ENCODE measurements at places on chromosomes 11 and 22.

DNA sequence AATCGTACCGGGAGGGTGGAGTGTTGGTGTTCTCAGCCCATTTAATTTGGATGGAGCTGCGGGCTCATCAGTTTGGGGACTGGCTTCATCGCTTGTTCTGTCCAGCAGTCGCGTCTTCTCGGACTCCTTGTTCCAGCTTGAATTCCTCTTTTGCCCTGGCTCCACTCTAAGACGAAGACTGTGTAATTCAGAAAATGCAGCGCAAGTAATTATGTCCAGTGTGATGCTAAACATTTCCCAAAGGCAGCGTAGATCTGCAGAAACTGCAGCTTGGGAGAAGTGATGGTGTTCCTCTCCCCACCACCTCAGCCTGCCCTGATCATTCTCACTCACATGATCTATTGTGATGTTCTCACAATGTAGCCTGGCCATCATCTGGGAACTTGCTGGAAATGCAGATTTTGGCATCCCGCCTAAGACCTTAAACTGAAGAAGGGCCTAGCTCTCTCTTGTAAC is 666 bp downstream of the SLC25A18 start:
- DNase-seq: peak; percentile 93

DNA sequence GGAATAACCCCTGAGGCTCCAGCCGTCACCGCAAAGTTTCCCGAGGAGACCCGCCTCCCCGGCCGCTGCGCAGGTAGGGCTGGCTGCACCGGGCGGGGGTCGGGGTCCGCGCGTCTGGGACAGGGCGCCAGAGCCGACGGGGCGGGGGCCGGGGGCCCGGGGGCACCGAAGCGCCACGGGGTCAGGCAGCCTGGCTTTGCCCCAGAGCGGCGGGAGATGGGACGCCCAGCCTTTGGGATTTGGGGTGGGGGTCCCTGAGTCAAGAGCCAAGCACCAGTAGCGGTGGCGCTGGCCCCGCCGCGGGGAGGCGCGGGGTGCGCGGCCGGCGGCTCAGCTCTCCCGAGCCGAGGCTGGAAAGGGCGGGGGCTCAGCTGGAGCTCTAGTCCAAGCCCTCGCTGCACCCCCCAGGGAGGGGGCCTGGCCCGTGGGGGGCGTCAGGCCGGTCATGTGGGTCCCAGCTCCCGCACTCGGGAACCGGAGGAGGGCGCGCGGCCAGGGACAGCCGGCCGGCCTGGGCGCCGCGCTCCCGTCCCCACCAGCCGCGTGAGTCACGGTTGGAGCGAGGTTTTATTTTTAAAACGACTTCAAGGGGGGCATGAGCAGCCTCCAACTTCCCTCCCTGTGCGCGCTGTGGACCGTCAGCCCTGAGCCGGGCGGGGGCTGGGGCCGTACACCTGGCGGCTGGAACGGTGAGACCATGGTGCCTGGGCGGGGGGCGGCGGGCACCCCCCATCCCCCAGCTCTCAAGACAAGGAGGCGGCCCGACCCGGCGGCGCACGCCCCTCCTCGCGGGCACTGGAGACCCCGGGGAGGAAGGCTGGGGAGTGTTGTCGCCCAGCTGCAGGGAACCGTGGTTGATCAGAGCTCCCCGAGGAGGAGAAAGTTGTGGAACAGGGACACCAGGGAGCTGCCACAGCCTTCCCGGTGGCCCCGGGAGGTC is 626 bp downstream of the FLRT1 start:
- peak; percentile 77 for DNase-seq

DNA sequence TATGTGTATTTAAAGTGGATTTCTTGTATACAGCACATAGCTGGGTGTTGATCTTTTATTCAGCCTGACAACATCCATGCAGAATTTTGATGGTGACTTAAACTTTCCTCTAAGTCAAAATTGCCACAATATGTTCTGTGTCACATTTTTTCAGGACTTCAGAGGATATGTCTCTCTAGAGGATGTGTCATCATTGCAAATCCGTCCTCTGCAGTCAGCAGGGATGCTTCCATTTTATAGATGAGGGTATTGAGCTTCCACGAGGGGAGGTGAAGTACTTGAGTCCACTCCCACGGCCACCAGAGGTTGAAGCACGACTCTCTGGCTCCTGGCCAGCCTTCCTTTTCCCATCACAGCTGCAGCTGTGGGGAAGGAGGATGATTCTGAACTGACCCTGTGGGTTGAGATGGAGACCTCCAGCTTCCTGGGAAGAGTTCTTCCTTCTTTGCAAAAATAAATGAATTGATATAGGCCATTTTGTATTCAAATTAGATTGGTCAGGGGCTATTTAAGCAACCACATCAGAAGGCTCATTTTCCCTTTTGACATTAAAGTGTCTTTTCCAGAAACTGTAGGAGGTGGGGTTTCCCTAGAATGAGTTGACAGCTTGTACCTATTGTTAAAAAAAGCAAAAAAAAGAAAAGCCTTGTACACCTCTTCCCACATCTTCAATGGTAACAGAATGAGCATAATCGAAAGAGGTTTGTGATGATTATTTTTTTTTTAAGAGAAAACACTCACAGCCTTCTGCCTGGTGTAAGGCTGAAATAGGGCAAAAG is 55.2 kb upstream of the MYEOV start:
- no peak for DNase-seq

DNA sequence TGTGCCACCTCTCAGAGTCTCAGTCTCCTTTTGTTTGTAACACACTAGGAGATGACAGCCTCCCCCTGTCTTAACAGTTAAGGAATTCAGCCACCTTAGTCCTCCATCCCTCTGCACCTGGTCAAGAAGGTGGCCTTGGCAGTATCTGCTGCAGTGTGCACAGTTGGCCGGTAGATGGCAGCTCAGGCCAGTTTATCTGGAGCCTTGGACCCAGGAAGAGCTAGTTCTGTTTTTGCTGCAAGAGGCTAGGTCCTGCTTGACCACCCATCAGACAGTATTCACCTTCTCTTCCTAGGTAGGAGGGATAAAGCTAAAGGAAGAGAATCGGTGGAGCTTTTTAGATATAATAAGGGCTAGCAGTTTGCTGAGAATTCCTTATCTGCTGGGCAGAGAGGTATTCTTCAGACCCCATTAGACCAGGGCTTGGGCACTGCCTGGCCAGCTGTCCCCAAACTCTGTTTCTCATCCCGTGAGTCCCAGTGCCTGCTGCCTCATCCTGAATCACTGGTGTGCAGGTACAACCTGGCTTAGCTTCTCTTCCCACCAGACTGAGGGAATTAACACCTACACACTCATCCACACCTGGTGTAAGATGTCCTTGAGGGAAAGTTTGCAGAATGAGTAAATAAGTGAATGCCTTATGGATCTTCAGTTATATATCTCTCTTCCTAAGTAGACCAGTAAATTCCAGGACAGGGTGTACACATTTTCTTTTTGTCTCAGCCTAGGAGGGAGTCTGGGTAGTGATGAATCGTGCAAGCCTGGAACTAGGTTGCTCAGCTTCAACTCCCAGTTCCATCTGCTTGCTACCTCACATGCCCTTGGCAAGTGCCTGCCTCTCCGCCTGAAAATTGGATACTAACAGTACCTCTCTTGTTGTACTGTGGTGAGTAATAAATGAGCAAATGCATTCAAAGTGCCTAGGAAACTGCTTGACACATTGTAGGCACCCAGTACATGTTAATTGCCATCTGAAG is 70.8 kb upstream of the NARS2 start:
- DNase-seq: peak; percentile 66

GRCh38 chr11:128725630-128726319 is 31.9 kb downstream of the FLI1 start:
- peak; percentile 69 for DNase-seq

- no peak for DNase-seq
These were observed 195.5 kb downstream of the BUD13 start for GRCh38 chr11:116577273-116577672.

- no peak for DNase-seq
These were observed 141.3 kb downstream of the ATG16L2 start for GRCh38 chr11:72955466-72955865.

DNA sequence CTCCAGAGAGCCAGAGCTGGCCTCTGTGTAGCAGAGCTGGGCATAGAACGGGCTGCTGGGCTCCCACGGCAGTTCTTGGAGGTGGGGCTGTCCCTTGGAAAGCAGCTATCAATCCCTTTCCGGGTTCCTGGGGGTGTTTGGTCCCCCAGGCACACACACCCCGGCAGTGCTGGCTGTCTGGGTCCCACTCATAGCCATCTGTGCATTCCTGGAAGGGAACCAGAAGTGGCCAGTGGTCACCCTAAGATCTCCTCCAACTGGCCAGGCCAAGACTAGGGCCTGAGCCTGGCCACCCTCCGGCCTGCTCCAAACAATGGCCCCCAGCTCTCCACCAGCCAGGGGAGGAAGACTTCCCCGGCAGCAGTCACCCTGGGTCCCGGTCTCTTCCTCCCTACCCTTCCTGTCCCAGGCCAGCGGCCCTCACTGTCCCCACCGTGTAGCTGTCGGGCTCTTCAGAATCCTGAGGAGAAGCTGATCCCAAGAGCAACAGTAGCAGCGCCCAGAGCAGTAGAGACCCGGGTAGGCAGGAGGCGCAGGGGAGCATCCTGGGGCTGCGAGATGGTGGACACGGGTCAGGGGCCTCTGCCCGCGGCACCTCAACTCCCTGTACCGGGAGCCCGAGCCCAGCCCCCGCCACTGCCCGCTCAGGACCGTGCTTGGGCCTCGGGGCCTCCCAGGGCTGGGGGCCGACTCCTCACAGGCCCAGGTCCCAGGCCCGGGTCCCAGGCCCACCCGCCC is 620 bp downstream of the EFEMP2 start:
- DNase-seq: no peak

DNA sequence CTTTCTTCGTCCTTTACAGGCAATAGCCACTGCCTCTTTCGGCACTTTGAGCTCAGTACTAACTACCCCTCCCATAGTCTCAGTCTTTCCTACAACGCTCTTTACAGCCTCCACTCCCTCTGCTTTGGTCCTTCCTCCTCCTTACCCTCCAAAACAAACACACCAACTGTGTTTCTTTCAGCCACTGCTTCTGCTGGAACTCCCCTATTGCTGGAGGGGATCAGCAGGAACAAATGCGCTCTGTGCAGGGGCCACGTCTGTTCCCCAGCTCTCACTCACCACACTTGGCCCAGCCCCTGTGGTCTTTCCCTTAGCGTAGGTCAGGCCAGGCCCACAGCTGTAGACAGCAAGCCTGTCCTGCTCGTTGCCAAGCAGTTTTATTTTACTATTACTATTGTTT is 42.3 kb downstream of the PC start:
- DNase-seq: peak; percentile 34

DNA sequence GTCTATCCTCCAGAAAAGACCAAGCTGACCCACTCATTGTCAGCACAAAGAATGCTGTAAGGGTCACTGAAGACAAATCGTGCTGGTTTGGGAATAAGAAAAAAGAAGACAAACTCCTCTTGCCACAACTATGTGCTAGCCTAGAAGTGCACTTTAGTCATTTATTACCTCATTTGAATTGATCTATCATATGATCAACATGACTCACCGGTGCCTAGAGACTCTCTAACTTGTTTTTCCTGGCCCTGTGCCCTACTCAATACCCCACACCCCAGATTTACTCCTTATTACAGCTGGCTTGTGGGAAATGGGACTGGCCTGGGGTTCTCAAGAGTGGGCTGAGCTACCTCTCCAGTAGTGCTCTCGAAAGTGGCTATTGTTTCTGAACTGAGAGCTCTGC is 35.9 kb upstream of the HORMAD2 start:
- peak; percentile 91 for DNase-seq

DNA sequence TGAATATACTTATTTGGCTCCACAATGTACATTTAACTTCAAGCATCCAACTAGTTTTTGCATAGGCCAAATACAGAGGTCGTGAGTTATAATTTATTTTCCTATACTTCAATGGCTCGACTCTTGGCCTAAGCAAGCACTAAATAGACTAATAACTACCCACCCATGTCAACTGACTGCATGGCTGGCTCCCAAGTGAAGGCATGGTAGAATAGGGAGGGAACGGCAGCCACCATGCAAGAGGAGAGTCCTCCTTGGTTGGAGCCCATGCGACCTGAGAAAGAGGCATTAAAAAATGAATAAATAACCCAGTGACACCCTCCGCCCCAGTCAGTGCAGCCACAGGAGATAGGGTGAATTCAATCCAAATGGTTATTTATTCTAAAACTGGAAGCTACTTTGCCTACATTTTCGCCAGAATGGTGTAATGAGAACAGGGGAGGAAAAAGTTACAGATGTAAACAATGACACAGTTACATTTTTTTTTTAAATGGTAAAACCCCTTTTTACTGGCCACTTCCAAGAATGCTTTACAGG is 4.9 kb downstream of the GNG3 start:
- no peak for DNase-seq

- DNase-seq: no peak
These were observed 25.4 kb upstream of the ARHGAP20 start for GRCh38 chr11:110737593-110737992.

- DNase-seq: no peak
These were observed 9.5 kb downstream of the HOATZ start for GRCh38 chr11:111524056-111524455.

DNA sequence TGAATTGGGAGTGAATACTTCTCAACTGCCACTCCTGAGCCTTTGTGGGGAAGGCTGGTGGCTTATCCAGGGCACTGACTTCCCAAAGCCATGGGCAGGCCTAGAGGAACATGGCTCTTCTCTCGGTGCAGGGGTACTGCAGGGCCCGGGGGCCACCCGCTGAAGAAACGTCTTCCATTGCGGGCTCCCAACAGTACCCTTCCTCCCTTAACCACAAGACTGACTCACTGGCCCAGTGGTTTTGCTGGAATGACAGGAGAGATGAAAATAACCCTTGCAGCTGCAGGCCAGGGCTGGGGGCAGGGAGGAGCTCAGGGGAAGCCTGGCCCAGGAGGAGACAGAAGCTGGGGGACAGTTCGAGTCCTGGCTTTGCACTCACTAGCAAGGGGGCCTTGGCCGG is 13.5 kb downstream of the TXN2 start:
- DNase-seq: no peak

GRCh38 chr11:114152162-114152561 is 92.7 kb downstream of the ZBTB16 start:
- no peak for DNase-seq

Measured in muscle of leg (tissue), 16 donors.